ENCODE measurements at places on chromosomes 5 and 9. TPM values are rescaled to one million over a fixed set of nuclear protein-coding genes. Genes with fewer than 3 reads are reported as not detected.

DNA sequence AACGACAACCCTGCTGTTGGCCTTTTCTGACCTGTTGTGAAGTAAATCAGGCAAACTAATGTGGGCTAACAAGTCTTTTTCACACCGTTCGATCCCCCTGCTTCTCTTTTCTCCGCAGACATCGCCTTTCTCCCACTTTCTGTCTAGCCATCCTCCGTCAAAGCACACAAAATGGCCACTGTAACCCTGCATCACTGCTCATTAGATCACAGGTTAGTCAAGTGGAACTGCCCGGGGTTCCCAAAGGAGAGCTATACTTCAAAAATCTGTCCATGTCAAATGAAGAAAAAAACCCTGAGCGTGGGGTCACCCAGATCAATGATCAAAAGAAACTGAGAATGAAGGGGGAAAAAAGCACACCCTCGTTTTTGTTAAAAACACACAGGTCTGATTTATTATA lies 212.1 kb downstream of the ARL15 start:
- DNase-seq = no peak

GRCh38 chr5:125103459-125103858 lies 357.0 kb upstream of the ZNF608 start:
- DNase-seq = peak; percentile 26

- no peak for DNase-seq
Observed at GRCh38 chr5:147216552-147217154, 18.2 kb upstream of the STK32A start.

The AFF4 gene
- total RNA-seq = 29.2 TPM

- no peak for DNase-seq
Observed at GRCh38 chr9:133715866-133716563, 22.1 kb downstream of the SARDH start.

DNA sequence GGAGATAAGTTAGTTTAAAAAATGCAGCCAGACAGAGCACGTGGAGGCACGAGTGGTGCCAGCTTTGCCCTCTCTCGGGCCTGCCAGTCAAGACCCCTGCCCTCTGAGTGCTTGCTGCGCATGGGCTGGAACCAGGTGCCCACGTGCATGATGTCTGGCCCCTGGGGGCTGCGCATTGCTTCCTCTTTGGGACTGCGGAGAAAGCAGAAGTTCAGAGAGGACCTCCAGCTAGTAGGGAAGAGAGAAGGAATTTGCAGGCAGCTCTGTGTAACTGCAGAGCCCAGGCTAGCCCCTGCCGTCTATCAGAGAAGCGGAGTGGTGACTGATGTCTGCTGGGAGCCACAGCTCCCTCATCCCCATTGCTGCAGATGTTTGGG lies 9.7 kb upstream of the RNU6ATAC start:
- no peak for DNase-seq

DNA sequence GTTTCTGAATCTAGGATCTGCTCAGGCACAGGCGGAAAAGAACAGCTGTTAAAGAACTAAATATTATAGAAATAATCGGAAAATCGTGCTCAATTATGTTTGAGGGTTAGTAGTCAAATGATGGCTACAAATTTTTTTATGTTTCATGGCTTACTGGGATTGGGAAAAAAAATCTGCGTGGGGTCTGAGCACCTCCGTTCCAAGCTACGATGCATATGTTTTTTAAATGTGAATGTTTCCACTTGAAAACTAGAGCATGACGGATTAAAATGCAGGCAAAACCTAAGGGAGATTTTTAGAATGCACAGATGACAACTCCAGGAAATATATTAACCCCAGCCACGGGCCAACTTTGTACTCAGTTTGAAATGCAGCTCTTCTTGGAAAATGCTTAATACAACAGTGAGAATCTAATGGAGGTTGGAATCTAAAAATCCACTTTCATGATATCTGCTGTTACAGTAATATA lies 5.3 kb downstream of the OTP start:
- DNase-seq = no peak

GRCh38 chr9:87707805-87708506 lies 18.0 kb upstream of the CTSL start:
- DNase-seq = no peak

The CSF1R gene
- total RNA-seq = not detected

The MLANA gene
- total RNA-seq = not detected

The THG1L gene
- total RNA-seq = 10.7 TPM

- no peak for DNase-seq
Observed at GRCh38 chr9:97831843-97832636, 21.0 kb upstream of the FOXE1 start.

DNA sequence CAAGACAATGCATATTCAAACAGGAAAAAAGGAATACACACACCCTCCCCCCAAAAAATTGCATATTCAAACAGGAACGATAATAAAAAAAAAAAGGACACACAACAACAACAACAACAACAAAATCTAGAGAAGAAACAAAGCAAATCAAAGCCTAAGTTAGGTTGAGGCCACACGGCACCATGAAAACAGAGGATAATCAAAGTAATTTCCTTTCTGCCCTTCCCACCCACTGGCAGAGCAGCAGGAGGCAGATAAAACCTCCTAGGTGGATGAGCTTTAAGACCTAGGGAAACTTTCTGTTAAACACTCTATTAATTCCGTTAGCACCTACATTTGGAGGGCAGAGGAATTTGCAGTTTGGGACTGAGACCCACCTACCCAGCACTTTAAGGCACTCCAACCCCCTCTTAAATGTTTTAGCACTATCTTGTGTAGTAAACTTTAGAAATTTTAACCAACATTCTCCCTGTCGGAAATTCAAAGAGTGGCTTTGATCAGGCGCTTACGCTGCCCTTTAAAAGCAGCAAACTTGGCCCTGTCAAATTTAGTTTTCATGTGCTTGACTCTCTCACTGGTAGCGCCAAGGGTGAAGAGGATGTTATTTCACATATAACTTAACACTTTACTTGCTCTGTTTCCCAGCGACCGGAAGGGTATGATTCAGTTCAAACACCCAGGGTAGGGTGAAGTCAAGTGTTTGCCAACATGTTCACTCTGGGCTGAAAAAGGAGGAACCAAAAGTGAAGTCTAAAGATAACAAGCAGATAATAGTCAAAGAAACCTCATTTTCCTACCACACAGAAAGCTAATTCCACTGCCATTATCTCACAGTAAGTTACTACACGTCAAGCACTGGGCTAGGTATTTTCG lies 9.2 kb downstream of the ENC1 start:
- no peak for DNase-seq

The TMOD1 gene
- total RNA-seq = 0.98 TPM

DNA sequence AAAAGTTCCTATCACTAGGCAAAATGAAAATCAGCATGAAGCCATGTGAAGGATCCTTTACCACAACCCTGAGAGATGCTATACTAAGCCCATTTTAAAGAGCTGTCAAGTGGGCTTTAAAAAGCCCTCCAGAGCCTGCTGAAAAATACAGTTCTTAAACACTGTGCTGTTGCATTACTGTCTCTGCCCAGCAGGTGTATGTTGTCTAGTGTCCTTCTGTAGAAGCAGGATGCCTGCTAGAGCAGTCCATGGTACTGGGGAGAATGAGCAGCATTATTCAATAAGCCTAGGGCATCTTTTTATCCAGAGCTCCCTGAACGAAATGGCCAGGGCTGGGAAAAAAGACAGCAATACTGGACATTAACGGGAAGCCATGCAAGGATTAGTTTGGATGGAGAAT lies 126.2 kb upstream of the PLCXD3 start:
- DNase-seq = no peak

DNA sequence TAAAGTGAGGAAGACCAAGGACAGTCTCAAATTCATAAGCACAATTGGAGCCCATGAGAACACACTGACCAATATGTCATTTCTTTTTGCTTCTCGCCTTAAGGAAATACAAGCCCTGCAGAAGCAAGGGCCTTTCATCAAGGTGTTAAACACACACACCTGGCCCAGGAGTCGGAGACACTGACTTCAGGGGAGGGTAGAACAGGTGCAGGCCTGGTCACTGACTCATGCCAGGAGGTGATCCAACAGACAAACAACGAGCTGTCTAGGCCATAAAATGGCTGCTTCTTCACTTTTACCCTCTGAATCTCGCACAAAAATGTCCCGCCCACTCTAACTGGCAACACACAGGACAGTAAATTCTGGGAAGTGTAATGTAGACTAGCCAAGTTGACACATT lies 62.7 kb downstream of the RGMB start:
- no peak for DNase-seq

The LMNB1 gene
- total RNA-seq = 112 TPM

DNA sequence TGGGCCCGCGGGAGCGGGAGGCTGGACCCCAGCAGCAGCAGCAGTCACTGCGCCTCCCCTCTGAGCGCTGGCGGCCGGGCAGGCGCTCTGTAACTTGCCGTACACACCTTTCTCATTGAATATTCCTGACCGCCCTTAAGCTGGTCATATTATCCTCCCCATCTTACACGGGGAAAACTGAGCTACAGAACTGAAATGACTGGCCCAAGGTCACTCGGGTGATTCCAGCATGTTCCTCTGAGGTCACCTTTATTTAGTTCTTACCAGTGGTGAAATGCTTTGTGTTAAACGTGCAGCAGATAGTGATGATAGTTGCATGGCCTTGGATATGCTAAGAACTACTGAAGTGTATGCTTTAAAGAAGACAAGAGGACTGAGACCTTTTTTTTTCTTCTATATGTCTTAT lies 607 bp downstream of the UQCRQ start:
- no peak for DNase-seq

The TAF11L14 gene
- not detected for total RNA-seq

The MSMP gene
- not detected for total RNA-seq

GRCh38 chr5:149951138-149951749 lies 6.7 kb upstream of the PDE6A start:
- no peak for DNase-seq

- no peak for DNase-seq
Observed at GRCh38 chr9:95129476-95130291, 187.8 kb downstream of the FANCC start.

GRCh38 chr5:7078101-7078500 lies 317.8 kb upstream of the ADCY2 start:
- DNase-seq = no peak

- DNase-seq = no peak
Observed at GRCh38 chr5:34061993-34062392, 19.0 kb upstream of the C1QTNF3 start.

- no peak for DNase-seq
Observed at GRCh38 chr5:65305913-65306312, 175.8 kb downstream of the ADAMTS6 start.

The CER1 gene
- total RNA-seq = not detected

- no peak for DNase-seq
Observed at GRCh38 chr5:78669331-78669730, 20.8 kb upstream of the LHFPL2 start.

DNA sequence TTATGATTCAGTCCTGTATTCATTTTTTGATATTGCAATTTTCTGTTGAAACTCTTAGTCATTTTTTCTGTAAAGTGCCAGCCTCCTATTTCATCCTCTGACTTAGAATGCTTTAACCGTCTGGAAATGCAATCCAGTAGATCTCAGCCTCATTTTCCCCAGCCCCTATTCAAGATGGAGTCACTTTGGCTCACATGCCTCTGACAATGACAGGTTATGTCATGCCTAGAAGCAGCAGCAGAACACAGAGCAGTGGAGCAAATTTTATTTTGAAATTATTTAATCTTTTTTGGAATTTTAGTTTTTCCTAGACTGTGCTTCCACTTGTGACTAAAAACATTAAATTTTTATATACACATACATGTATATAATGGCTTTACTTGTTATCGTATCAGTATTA lies 1053.2 kb downstream of the TAF11L14 start:
- no peak for DNase-seq

The LECT2 gene
- total RNA-seq = not detected

DNA sequence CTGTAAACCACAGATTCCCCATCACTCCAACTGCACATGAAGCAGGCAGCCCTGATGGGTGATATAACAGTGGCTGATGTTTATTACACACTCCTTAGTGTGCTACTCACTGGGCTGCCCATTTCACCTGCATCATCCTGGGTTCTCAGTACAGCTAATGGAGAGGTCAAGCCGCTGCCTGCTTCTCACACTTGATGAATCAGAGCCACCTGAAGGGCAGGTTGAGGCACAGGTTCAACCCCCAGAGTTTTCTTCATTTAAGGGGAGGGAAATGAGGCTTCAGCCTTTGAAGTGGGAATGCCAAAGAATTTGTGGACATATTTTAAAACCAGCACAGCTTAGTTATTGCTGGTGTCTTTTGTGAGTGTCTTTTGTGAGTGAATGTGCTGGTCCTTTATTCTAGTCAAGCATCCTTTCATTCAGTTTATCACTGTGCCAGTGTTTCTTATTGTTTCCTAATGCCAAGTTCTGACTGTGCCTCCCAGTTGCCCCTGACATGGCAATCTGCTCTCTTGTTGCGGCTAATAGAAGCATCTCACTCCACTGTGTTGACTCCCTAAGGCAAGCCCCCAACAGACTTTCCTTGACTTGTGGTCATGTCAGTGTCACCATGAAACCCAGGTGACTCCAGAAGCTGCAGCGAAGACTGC lies 109.2 kb downstream of the FBXL7 start:
- DNase-seq = no peak

- no peak for DNase-seq
Observed at GRCh38 chr9:126293522-126293889, 33.1 kb upstream of the MVB12B start.

GRCh38 chr5:43642428-43642827 lies 39.4 kb downstream of the NNT start:
- no peak for DNase-seq

The IL13 gene
- not detected for total RNA-seq

The LHX6 gene
- not detected for total RNA-seq

GRCh38 chr5:175394601-175395000 lies 49.4 kb downstream of the DRD1 start:
- no peak for DNase-seq

The PPIC gene
- total RNA-seq = 25.0 TPM

DNA sequence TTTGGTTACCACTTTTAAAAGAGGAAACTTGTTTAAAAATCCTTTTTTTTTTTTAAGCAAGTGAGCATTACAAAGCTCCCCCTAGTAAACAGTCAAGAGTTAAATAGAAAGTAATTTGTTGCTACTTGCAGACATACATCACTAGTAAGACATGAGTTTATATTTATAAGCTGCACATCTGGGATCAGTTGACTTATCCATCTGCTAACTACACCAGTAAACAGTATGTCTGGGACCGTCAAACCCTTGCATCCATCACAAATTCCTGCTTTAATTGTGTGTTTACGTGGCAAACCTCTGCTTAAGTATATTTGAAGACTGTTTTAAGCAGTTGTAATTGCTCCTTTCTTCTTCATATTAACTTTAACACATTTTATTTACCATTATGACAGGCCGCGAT lies 146.8 kb downstream of the EBF1 start:
- no peak for DNase-seq

DNA sequence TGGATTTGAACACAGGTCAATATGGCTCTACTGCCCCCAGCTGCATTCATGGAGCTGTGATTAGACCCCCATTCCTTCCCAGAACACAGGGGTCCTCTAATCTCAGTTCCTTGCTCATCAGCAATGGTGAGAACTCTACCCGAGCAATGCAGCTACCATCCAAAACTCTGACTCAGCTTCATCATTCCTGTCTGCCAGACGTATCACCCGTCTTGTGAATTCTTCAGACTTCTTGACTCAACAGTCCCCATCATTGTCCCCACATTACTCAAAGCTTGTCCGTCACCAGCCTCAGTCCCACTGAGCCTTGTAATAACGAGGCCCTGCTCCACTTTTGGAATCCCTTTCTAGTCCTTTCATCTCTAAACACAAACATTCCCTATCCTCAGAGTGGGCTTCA lies 36.3 kb upstream of the STX17 start:
- DNase-seq = no peak

GRCh38 chr9:13555516-13555915 lies 276.0 kb upstream of the MPDZ start:
- DNase-seq = no peak

Measured in epithelial cell of proximal tubule (primary cell).